ENCODE measurements at places on chromosomes 12 and 14.

- DNase-seq = no peak
Measured at GRCh38 chr14:75579338-75579864, 981 bp downstream of the FLVCR2 start.

- DNase-seq = no peak
Measured at GRCh38 chr12:123075087-123075645, 75.7 kb downstream of the PITPNM2 start.

GRCh38 chr12:117967043-117967442 lies 1.7 kb downstream of the KSR2 start:
- DNase-seq = no peak

DNA sequence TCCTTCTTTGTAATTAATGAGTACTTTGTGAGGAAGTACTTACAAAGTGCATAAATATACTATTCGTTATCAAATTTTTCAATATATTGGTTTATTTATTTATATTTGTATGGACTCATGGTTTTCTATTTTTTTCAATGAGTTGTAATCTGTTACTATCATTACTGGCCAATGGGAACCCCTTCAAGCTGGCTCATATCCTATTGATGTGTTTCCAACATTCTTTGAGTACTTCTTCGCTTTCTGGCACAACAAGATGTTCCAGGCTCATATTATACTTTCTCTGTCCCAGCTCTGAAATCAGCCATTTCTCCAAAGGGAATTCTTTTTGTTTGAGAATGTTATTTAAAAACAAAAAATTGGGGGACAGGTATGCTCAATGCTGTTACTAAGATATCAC lies 17.5 kb downstream of the YBX3 start:
- DNase-seq = no peak

GRCh38 chr14:81710232-81710845 lies 176.7 kb upstream of the SEL1L start:
- DNase-seq = no peak

DNA sequence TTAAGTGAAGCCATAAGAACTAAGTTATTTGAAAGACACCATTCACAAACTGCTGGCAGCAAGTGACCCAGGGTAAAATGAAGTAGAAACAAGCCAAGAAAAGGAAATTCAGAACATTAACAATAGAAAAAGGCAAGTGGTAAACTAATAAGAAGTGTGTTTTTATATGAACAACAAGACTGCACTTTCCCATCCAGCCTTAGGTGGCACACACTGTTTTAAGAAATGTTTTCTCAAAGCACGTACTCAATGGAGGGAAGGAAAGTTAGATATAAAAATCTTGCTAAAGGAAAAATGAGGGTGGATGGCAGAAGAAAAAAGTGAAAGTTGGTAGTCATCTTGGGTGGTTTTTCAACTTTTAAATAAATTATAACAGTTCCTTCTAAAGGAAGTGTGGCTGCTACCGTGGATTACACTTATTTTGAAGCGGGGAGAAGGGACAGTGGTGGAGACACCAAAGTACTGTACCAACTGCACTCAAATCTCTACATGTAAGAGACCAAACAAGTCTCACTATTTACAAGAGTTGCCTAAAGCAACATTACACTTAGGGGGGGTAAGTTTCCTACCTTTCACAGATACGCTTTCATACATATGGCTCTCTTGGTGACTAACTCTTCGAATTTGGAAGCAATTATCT lies 58.8 kb downstream of the SEL1L start:
- DNase-seq = no peak

DNA sequence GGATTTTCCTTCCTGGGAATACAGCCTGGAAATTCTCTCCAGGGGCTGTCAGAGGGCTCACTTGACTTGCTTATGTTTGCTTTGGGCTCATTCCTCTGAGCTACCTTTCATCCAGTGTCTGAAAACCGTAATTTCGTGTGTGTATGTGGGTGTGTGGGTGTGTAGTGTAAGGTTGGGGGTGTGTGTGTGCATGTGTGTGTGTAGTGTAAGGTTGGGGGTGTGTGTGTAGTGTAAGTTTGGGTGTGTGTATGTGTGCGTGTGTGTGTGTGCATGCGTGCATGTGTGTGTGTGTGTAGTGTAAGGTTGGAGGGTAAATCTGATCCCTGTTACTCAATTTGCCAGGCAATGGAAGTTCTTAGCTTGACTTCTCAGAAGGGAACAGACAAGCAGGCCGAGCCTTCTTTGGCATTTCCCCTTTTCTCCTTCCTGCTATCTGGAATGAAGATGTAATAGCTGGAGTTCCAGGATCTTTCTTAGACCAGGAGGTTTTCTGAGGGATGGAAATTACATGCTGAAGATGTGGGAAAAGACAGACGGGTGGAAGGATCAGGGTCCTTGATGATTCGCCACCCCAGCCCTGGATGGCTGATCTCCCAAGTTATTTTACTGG lies 15.5 kb upstream of the BEGAIN start:
- DNase-seq = no peak

DNA sequence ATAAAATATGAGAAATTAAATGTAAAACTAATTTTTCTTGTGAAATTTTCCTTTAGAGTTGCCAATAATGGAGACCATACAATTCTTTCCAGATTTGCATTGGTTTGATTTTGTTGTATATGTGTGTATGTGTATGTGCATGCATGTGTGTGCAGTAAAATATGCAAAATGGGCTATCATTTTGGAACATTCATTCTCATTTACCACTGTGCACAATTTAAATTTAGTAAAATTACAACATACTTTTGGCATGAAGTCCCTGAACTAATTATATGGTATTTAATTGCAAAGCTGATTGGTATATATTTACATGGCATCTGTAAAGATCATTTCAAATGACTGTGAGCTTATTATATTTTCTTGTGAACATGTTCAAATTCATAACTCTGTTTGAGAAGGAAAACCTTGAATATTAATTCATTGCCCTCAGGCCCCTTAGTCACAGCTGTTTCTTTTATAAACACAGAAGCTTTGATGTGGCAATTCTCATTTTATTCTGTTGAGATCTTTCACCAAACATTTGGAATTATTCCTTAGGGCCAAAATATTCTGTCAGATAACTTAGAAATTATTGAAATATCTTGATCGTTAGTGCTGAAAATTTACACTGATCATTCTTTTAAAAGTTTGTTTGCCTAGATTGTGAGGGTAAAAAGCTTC lies 17.6 kb downstream of the KERA start:
- no peak for DNase-seq

GRCh38 chr14:56273155-56273554 lies 154.9 kb downstream of the PELI2 start:
- DNase-seq = no peak

GRCh38 chr12:25829192-25829591 lies 129.3 kb upstream of the RASSF8 start:
- no peak for DNase-seq
